ENCODE measurements at places on chromosomes 6 and 20.

DNA sequence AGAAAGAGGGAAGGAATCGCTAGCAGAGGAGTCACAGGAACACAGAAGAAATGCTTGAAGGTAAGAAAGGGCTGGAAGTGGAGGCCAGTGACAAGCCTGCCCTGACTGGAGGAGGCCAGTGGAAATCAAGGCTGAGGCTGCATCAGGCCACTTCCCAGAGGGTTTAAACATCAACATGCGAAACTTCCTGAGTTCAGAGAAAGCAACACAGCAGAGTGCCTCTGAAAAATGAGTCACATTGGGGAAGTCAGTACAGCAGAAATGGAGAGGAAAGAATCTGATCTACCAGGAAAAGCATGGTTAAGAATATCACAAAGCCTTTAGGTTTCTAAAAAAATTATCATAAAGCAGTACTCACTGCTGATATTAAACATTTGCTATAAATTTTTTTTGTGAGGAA, 23.3 kb downstream of the NAPB start:
- DNase-seq, result no peak

- no peak for DNase-seq
These were observed 76.5 kb downstream of the GJA10 start for GRCh38 chr6:89970609-89971337.

GRCh38 chr6:105797983-105798453, 288.1 kb upstream of the PRDM1 start:
- no peak for DNase-seq

DNA sequence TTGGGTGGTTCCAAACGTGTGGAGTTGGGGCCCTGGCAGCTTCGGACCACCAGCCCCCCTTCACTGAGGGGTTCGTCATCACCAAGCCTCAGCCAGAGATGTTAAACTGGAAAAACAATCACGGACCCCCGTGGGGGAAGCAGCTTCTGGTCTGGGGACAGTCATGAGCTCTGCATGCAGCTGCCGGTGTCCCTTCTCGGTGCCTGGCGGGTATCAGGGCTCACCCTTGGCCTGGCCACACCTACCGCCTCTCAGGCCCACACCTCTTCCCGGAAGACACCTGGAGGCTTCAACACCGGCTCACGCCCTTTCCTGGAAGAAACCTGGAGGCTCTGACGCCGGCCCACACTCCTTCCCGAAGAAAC, 77.8 kb upstream of the BHLHE23 start:
- DNase-seq, result no peak

DNA sequence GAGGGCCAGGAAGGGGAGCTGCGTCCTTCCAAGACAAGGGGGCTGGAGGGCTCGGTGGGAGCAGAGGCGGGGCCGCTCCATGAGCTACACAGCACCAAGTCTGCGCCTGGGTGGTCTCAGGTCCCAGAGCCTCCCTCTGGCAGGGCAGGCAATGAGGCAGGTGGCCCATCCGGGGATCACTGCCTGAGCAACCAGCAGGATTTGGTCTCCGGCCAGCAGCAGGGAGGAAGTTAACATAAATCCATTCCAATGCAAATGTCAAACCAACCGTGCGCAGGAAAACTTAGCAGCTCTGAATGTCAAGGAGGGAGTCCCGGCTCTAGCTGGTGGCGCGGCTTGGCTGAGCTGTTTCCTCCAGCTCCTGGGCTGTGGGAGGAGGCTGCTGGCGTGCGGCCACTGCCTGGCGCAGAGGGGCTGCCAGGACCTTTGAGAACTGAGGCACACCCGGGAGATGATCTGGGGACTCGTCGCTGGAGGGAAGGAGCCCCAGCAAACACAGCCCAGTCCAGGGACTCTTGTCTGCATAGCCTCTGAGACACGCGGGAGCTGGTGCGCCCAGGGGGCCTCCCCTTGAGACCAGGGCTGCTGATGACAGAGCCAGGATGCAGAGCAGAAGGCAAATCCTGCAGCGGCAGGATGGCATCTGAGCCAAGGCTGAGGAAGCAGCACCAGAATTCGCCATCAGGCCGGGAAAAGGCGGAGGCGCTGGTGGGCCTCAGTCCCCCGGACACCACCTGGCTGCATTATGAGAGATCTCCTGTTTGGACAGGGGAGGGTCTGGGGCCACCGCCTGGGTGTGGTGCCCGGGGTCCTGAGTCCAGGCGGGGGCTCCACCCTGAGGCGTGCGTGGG, 33.1 kb upstream of the CHRNA4 start:
- no peak for DNase-seq

- DNase-seq, result no peak
These were observed 246.0 kb upstream of the EXOC2 start for GRCh38 chr6:938916-939315.

DNA sequence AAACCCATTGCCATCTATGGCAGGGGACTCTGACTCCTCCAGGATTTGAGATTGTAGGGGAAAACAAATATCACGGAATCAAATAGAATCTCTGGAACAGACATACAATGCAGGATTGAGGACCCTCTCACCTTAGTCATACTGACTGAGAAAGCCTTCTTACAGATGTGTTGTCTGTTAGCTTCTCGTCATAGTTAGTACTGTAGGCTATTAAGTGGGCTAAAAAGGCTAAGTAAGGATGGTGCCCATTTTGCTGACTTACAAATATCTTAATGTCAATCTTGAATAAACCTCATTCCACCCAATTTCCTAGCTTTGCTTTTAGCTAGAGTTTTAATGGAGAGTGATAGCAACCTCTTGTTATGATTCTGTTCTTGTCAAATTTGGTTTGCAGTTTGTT, 352.4 kb downstream of the QKI start:
- DNase-seq, result no peak

GRCh38 chr6:137095651-137096238, 51.0 kb upstream of the IL20RA start:
- DNase-seq, result no peak

DNA sequence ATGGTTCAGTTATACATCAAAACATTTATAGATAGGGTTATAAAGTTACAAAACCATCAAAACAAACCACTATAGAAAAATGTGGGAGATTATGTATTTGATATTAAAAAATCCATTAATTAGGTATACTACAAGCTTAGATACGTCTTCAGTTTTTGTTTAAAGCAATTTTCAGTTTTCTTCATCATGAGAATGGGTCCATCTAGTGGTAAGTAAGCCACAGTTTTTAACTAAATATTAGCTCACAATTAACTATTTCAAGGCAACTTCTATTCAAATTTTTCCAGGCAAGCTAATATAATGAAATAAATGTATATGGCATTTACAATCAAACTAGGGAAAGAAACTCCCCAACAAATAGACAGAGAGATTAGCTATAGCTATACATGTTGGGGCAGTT, 44.4 kb downstream of the RNGTT start:
- DNase-seq, result no peak

DNA sequence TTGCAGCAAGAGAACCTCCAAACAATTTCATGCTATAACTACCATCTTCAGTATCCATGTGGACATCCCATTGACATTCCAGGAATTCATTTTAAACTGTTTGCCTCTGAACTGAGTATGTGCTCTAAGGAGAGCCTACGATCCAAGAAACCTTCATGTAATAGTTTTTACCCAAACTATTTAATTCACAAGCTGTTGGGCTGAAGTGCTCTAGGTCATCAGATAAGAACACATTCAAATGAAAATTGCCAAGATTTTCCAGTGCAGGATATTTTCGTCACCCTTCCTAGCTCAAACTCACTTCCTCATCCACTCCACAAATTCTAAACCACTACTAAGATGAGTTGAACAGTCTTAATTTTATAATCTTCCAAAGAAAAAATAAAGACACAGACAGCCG, 12.8 kb downstream of the RSPO3 start:
- no peak for DNase-seq

DNA sequence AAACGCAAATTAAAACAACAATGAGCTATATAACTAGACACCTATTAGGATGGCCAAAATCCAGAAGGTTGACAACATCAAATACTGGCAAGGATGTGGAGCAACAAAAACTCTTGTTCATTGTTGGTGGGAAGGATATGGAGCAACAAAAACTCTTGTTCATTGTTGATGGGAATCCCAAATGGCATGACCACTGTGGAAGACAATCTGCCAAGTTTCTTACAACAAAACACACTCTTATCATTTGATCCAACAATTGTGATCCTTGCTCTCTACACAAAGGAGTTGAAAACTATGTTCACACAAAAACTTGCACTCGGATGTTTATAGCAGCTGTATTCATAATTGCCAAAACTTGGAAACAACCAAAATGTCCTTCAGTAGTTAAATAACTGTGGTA, 61.8 kb upstream of the LAMA2 start:
- no peak for DNase-seq

GRCh38 chr20:58642441-58642840, 8.6 kb upstream of the STX16 start:
- no peak for DNase-seq

GRCh38 chr6:170555305-170555704, 1.1 kb downstream of the TBP start:
- DNase-seq, result no peak

- DNase-seq, result no peak
These were observed 1364.6 kb upstream of the GJE1 start for GRCh38 chr6:140768133-140768532.

All from stimulated activated CD4-positive, alpha-beta T cell treated with anti-CD3 and anti-CD28 coated beads, Interleukin-1b, Interleukin-23, amount 100 ng/mL, for 24 hours (primary cell).